Karpas-422 (cell line): ENCODE measurements at places on chromosomes 4 and X. TPM values are rescaled to one million over a fixed set of nuclear protein-coding genes. Genes with fewer than 3 reads are reported as not detected.

MAOA gene
- not detected in 2 replicates for total RNA-seq

SPARCL1 gene
- total RNA-seq = 0.11 TPM in 1 of 2 replicates, not detected in the other

TMPRSS11D gene
- total RNA-seq = not detected in 2 replicates

FAM236A gene
- not detected in 2 replicates for total RNA-seq

HAND2 gene
- not detected in 2 replicates for total RNA-seq

PLP1 gene
- 1.2 TPM in 1 of 2 replicates, not detected in the other for total RNA-seq

PAGE2B gene
- not detected in 2 replicates for total RNA-seq
